Stimulated activated CD4-positive, alpha-beta T cell treated with anti-CD3 and anti-CD28 coated beads, TNF-alpha, amount 100 ng/mL, for 24 hours (primary cell): ENCODE measurements at places on chromosomes 6 and 20.

- no peak for DNase-seq
Observed at GRCh38 chr6:5645328-5646290, 361.1 kb downstream of the NRN1 start.

DNA sequence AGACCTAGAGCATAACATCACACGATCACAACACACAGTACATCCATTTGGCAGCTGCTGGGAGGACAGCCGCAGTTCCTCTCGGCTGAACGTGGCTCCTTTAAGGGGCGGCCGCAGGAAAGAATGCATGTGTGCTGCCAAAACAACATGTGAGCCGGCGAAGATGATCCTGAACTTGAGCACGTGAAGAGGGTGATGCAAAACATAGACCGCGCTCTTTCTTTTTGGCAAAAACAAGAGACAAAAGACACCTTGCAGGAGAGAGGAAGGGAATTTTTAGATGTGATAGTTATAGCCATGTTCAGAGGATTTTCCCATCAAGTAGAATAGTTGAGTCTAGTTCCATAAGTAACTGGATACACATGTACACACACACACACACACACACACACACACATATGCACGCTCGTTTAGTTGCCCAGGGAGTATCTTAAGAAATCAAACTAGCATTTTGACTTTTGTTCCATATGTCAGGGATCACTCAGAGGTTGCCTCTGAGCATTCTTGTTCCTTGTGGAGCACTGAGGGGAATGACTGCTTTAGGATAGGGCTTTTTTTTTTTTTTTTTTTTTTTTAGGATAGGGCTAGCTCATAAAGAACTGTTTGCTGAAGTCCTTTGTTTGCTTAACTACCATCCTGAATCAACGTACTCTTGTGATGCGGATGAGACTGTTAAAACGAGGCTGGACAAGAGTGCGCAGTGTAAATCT lies 21.7 kb upstream of the RANBP9 start:
- no peak for DNase-seq

DNA sequence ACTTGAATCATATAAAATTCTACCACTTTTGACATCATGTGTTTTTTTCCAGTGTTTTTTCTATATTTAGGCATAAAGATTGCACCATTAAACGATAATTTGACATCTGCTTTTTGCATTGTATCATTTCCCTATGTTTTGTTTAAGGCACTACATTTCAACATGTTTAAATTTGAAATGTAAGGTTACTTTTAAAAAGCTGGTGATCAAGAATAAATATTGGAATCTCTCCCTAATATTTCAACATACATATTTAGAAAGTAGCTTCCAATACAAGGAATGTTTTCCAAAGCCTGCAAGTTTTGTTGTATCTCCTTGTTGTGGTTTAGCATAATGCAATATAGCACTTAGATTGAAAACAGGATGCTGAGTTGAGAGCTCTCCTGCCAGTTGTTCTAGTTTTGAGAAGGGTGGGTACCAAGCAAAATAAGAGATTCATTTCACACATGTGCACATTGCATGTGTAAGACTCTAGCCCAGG lies 76.5 kb downstream of the SYNJ2 start:
- DNase-seq, result no peak

GRCh38 chr6:114068771-114069170 lies 97.8 kb upstream of the HDAC2 start:
- DNase-seq, result no peak

GRCh38 chr6:104325341-104326172 lies 534.2 kb downstream of the HACE1 start:
- DNase-seq, result no peak

DNA sequence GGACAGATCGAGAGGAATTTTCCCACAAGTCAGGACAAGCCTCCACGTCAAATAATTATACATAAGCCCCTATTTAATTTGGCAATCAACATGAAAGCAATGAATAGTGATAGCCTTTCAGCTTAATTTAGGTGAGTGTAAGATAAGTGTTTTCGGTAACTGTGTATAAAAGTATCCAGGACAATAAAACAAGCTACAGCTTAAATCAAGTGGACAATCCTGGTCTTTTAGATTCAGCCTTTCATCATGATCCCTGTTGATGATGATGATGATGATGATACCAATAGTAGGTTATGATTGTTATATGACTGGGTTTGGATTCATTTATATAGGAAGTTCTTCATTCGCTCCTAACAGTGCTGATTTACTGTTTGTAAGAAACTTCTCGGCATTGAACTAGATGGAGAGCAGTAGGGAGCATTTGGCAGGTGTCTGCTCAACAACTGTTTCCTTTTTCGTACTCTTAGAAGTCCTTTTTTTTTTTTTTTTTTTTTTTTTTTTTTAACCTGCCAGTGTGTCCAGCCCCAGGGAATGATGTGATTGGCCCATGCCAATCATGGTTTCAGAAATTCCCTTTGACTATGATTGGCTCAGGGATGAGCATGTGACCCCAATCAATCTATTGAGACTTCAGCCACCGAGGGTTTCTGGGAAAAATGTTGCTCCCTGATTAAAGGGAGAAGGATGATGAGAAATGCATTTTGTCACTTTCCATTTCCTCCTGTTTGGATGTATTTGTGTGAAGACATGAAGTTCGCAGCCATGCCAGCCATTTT lies 11.3 kb upstream of the RNF182 start:
- no peak for DNase-seq

GRCh38 chr6:157607317-157608109 lies 215.5 kb upstream of the SNX9 start:
- DNase-seq, result no peak

- DNase-seq, result no peak
Observed at GRCh38 chr6:143652841-143653331, 24.9 kb upstream of the PHACTR2 start.

DNA sequence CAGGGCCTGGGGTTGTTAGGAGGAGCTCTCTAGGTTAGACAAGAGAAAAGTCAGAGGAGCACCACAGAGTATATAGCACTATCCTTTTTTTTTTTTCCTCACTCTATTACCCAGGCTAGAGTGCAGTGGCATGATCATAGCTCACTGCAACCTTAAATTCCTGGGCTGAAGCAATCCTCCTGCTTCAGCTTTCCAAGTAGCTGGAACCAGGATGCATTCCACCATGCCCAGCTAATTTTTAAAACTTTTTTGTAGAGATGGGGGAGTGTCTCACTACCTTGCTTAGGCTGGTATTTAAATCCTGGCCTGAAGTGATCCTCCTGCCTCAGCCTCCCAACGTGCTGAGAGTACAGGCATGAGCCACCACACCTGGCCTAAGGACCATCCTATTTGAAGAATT lies 19.3 kb upstream of the AKIRIN2 start:
- DNase-seq, result no peak

DNA sequence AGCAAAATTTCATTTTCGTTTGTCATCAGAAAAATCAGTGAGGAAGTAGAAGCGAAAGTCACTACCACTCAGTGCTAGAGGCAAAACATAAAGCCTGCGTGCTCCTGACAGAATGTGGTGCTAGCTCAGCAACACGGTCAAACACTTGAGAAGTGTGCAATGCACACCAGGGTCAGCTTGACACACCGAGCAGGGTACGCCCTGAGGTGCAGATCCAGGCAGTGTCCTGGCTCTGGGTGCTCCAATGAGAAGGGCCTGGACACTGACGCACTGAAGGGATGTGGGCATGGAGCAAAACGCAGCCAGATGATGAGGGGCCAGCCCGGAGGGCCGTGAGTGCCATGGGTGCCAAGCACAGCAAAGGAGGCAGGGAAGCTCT lies 5.9 kb downstream of the RNASET2 start:
- no peak for DNase-seq

GRCh38 chr20:33005132-33005566 lies 916 bp upstream of the SUN5 start:
- no peak for DNase-seq

- DNase-seq, result no peak
Observed at GRCh38 chr20:4195499-4195898, 180.1 kb upstream of the RNF24 start.

DNA sequence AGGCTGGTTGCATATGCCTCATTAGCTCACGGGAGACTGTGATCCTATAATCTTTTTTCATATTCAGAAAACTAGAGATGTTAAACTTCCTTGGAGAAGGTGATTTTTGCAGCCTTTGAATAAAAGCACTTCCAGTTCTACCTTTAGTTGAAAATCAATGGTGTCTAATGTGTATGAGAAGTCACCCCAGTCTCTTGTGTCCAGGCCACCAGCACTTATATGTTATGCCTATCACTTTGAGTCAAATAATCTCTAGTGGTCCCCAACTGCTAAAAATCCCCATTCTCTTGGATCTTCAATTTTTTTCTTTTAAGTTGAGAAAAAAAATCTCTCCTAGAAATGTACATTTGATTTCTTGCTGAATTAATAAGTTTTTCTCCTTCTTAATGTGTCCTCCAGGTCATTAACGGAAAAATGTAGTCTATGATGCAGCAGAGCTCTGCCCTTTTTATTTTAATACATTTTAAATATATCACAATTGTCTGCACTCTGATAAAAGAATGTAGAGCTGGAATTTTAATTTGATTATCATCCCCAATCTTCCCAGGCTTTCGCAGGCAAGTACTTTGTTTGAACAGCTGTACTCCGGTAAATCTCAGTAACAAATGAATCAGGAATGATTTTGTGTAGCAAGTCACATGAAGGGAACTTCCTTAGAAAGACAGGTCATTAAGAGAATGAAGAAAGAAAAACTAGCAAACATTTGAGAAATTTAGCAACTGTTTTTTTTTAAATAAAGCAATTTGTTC lies 147.0 kb downstream of the SOX4 start:
- no peak for DNase-seq

DNA sequence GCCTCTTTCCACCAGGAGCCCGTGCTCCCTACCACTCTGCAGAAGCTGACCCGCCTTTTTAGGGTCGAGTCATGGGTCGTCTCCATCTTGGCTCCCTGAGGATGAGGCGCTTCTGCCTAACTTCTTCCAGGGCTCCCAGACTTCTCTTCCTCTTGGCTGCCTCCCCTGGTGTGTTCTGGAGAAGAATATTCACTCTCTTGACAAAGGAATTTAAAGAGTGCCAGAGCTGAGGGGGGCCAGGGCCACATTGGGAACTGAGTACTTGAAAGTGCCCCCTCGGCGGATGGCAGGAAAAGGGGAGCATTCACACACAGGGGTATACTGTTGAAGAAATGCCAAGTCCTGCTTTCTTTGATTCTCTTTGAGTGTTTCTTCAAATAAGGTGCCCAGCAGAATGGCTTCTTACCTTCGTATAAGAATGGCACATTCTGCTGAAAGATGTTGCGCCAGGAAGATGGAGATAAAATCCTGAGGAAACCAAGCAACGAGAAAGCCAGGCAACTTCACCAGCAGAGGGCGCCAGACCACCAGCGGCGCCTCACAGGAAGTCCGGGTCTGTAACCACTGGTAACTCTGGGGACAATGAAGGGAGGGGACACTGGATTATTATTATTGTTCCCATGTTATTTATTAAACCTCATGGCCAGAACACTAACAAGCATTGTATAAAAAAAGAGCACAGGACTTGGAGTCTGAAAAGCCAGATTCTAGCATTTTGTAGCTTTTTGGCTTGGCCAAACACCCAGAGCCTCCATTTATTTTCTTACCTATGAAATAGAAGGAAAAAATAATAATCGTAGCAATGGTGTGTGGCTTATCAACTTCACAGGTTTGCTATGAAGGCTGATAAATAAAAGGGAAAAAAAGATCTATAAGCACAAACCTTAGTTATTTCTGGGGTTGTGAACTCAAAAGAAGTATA lies 176.7 kb downstream of the HACE1 start:
- peak; percentile 50 for DNase-seq

DNA sequence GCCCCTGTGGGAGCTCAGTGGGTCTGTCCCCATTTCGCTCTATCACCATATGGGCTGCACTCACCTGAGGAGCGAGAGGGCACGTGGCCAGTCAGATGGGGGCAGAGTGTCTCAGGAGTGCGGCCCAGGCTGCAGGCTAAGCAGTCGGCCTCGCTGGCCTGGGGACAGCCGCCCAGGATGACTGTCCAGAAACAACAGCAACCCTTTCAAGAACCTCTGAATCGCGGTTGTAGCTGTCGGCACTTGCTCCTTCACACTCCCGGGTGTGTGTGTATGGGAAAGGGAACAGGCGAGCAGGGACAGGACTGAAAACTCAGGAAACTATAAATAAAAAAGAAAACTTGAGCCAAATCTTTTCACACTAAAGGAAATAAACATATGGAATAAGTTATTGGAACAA lies 63.1 kb downstream of the TFAP2A start:
- no peak for DNase-seq

GRCh38 chr6:35449287-35449881 lies 2.8 kb upstream of the FANCE start:
- no peak for DNase-seq

- DNase-seq, result no peak
Observed at GRCh38 chr20:40765814-40766480, 76.9 kb upstream of the MAFB start.

- no peak for DNase-seq
Observed at GRCh38 chr6:149995235-149995750, 30.0 kb downstream of the RAET1L start.

DNA sequence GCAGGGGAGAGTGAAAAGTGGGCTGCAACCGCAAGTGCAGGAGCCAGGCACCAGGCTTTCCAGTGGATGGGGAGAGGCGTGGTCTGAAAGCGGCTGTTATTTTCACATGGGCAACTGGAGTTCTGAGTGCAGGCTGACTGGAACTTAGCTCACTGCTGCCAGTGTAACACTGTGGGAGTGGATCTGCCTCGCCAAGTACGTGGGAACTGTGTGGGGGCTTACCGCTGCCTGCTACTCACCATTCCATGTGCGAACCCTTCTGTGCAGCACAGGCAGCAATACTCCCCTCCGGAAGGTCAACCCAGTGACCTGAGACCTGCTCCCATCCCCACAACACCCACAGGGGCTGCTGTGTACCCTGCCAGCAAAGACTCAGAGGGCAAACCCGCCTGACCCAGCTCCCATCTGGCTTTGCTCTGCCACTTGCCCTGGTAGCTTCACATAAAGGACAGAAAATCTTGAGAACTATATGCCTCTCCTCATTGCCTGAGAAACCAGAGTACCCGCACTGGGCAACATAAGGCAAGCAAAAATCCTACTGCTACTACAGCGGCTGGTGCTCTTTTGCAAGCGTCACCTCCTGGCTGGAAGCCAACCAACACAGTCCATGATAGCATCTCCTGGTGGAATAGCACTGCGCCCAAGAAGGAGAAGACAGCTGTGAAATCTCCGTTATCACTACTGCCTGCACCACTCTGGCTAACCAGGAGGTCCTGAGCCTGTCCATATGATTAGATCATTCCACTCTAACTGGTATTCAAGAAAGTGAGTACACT lies 54.4 kb upstream of the SIRPG start:
- no peak for DNase-seq

GRCh38 chr6:109014606-109015005 lies 80.0 kb downstream of the SESN1 start:
- no peak for DNase-seq

DNA sequence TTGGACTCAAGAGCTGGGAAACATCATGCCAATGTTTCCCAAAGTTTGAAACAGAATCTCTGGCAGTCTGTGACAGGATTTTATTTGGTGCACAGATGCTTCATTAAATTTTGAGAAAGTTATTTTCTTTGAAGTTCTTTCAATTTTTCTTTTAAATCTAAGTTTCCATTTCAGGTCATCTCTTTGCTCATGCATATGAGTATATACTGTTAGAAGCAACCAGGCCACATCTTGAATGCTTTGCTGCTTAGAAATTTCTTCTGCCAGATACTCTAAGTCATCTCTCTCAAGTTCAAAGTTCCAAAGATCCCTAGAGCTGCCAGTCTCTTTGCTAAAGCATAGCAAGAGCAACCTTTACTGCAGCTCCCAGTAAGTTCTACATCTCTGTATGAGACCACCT lies 59.1 kb upstream of the CCDC28A start:
- DNase-seq, result no peak
